Central memory CD4-positive, alpha-beta T cell (primary cell): ENCODE measurements at places on chromosomes 2 and 18.
A peak's percentile ranks its signal among the peaks of the same experiment; 100 is the strongest.

GRCh38 chr2:190123956-190124355 lies 61.4 kb upstream of the MSTN start:
- no peak for DNase-seq

GRCh38 chr18:61957801-61958516 lies 65.2 kb upstream of the RNF152 start:
- DNase-seq: no peak

GRCh38 chr2:227394401-227394800 lies 6.7 kb upstream of the SCYGR1 start:
- no peak for DNase-seq

- DNase-seq: no peak
Observed at GRCh38 chr2:20064421-20064820, 13.0 kb upstream of the LAPTM4A start.

DNA sequence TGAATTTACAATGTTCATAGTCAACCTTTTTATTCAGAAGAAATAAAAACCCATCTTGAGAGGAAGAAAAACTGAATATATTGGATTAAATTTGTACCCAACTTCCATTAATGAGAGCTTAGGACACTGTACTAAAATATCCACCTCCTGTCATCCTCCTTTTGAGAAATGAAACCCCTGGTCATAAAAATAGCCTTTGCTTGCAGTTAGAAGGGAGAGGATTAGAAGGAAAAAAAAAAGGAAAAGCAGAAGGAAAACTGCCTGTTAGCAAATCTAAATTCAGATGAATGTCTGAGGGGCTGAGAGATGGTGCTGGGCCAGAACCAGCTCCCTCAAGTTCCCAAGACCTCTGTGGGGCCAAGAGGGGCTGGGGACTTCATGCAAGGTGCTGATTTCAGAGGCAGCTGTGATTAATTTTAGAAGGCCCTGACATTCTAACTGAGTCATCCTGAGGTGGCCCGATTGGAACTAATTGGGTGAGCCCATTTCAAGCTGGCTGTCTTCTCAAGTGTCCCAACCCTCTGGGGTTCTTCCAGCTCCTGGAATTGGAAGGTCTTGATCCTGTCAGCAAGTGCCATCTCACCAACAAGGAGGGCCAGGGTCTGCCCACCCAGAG lies 38.4 kb upstream of the BIN1 start:
- DNase-seq: no peak

- DNase-seq: no peak
Observed at GRCh38 chr2:181190711-181191110, 210.3 kb downstream of the UBE2E3 start.

- no peak for DNase-seq
Observed at GRCh38 chr18:8538935-8539334, 70.3 kb upstream of the RAB12 start.

DNA sequence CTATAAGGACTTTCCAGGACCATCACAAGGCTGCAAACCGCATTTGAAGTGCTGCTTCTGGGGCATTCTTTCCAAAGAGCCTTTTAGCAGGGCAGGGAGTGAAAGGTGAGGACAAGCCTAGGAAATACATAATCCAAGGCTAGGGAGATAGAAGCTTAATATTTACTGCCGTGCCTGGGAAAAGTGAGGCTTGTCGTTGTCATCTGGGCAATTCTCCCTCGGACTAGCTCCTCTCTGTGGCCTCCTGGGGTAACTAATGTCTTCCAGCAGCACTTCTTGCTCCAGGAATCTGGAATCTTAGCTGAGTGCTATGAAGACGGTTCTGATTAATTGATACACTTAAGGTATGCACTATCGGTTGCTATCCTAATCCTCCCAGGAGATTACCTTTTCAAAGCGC lies 69.3 kb upstream of the ATL2 start:
- no peak for DNase-seq

DNA sequence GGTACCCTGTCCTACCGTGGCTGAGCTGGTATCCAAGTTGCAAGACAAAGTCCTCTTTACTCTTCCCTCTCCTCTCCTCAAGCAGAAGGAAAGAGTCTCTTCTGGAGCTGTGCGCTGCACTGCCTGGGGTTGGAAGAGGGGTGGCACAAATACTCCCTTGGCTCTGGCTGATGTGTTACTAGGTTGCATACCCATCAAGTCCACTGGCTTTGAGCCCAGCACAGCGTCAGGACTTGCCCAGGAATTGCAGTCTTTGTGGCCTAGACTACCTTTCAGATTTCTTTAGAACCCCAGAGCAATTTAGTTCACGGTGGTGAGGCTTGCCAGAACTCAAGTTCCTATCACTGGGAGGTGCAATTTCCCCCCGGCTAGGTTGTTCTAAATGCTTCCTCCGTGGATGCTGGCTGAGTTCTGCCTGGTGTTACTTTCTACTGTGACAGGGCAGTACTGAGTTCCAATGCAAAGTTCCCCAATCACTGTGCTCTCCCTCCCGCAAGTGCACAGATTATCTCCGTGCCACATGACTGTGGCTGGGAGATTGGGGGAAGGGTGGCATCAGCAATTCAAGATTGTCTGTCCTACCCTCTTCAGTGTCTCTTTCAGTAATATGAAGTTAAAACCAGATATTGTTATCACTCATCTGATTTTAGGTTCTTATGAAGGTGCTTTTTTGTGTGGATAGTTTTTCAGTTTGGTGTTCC lies 13.4 kb downstream of the MYO3B start:
- DNase-seq: no peak

DNA sequence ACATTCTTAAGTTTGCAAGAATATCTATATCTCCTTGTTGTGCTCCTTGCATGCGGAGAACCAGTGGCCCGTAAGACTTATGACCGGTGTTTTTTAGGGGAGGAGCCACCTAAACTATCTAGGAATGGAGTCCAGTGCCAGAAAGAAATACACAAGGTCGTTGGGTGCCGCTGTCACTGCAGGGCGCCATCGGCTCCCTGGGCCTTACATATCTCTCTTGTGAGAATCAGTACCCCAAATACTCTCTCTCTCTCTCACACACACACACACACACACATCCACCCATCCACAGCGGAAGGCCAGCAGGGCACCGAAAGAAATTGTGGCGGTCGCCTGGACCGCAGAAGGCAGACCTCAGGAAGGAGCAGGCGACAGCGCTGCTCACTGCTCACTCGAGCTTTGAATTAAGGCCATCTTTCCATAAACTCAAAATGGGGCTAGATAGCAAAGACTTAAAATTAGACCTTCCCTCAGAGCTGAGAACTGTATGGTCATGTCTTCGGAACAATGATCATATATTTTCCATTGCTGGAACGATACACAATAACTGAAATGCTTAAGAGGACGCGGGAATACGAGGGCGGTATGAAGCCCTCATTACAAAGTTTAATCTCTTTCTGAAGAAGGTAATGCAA lies 10.4 kb downstream of the NR4A2 start:
- DNase-seq: peak; percentile 23

DNA sequence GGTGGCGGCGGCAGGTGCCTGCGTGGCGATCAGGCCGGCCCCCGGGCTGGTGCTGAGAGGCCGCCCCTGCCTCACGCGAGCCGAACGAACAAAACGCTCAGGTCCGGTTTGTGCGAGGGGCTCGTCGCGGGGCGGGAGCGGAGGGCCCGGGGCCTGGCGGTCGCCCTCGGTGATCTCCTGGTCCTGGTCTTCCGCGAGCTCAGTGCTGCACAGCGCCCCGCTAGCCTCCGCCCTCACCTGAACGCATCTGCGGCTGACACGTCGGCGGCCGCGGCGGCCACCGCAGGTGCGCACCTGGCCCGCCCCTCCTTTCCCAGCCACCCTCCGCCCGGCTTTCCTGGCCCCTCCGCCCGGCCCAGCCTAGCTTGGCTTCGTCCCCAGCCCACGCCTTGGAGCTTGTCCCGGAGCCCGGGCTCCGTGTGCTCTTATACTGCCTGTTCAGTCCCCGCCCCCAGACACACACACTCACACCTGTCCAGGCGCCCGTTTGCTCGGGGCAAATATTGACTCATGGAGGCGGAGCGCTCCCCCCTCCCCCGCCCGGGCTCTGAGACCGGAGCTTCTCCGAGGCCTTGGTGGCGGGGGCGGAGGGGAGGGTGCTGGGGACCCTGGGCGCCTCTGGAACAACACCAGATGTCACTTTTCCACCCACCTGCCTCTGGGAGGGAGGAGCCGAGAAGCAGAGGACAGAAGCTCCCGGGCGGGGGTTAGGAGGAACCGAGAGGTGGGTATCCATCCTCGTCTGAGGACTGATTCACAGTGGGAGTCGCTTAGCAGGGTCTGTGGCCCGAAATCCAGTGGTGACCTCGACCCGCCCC lies 8.6 kb upstream of the CRYBA2 start:
- no peak for DNase-seq

GRCh38 chr2:47003641-47004427 lies 88.2 kb upstream of the MCFD2 start:
- DNase-seq: no peak

- DNase-seq: no peak
Observed at GRCh38 chr2:237236188-237236587, 150.5 kb downstream of the COPS8 start.

DNA sequence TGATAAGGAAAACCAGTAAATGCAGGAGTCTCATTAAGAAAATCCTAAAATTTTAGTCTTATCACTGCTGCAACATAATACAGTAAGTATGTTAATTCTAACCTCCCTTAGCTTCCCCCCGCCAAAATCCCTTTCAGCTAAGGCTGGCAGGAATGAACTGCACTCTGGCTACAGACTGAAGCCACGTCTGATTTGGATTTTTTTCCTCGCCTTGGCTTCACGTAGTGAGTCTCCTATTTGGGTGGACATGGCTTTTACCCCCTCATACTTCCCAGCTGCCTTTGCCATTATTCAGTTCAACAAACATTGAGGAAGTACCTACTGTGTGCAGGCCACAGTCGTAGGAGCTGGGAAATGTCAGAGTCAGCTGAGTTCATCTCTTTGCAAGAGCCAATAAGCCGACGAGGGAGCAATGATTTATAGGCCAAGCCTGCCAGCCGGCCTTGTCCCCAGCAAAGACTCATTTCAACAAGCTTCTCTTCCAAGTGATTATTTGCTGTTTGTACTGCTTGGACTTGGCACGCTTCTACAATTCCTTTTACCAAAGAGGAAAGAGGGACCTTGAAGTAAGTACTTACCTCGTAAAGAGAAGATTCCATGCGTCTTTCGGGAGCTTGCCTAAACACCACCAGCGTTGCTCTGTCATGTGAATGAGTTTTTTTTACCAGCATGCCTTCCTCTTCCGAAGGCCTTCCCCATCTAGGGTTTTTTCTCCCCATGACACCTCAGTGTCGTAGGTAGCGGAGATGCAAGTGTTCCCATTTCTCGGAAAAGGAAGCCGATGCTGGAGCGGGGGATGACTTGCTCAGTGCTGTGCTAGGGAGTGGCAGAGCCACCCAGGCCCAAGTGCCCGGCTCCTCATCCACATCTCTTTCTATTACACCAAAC lies 138.6 kb downstream of the KLHL29 start:
- DNase-seq: no peak

- no peak for DNase-seq
Observed at GRCh38 chr18:11994336-11994702, 13.0 kb downstream of the IMPA2 start.

GRCh38 chr2:226862623-226863022 lies 26.8 kb downstream of the RHBDD1 start:
- no peak for DNase-seq

GRCh38 chr18:12843420-12844350 lies 40.4 kb downstream of the PTPN2 start:
- no peak for DNase-seq

GRCh38 chr2:196360650-196361049 lies 189.3 kb upstream of the STK17B start:
- DNase-seq: no peak

DNA sequence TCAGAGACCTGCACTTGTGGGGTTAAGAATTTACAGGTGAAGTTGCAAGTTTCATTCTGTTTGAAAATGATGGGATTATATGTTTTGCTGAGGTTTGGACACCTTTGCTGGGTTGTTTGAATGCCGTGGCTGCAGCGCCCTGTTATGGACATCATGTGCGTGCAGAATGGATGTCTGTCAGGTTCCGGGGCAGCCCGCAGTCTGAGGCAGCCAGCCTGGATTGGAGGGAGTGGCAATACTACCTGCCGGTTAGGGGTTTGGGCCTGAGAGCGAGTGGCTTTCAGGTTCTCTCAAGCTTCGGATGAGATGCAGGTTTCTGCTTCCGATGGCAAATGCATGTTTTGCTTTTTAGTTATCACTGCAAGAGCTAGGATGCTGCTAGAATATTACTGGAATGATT lies 1.1 kb downstream of the CASP8 start:
- DNase-seq: peak; percentile 58

GRCh38 chr18:63265326-63265725 lies 54.2 kb downstream of the BCL2 start:
- DNase-seq: no peak

GRCh38 chr2:74441170-74441689 lies 507 bp downstream of the RTKN start:
- no peak for DNase-seq

DNA sequence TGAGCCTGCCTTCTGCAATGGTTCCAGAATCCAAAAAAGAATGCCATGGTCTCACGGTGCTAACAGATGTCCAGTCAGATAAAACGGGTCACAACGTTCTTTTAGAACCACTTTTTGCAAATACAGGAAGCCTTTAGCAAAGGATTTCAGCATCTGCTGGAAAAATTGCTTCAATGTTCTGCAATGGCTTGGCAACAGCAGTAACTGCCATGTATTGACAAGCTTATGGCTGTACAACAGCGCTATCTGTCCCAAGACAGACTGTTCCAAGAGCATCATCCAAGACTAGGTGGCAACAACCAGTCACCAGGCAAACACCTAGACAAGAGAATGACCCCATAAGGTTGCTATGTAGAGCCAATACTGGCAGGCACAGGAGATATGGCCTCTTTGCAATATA lies 37.6 kb upstream of the RIOK3 start:
- DNase-seq: no peak

DNA sequence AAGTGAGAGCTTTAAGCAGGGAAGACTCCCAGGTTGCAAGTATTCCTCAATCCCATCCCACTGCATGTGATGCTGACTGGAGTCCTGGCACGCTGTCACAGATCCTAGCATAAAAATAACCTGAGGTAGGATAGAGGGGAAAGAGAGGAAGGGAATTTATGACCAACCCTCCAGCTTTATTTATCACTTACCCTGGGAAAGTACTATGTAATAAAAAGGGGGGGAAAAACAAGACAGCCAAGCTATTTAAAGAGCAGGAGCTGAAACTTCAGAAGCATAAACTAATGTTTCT lies 122.2 kb downstream of the SLC8A1 start:
- DNase-seq: no peak

- DNase-seq: no peak
Observed at GRCh38 chr18:48215876-48216638, 193.1 kb downstream of the ZBTB7C start.

DNA sequence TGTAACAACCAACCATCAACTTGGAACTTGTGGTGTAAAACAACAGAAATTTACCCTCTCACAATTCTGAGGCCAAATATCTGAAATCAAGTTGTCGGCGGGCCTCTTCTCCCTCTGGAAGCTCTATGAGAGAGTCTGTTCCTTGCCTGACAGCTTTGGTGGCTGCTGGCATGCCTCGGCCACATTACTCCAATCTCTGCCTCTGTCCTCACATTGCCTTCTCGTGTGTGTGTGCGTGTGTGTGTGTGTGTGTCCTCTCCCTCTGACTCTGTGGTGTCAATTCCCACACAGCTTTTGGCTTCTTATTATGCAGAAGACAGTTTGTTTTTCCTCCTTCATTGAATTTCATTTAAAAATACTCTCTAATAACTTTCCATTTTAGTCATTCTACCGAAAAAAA lies 50.4 kb downstream of the ZDBF2 start:
- no peak for DNase-seq
